GM12878 (cell line): ENCODE measurements at places on chromosomes 1 and 21.
A peak's percentile ranks its signal among the peaks of the same experiment; 100 is the strongest.

DNA sequence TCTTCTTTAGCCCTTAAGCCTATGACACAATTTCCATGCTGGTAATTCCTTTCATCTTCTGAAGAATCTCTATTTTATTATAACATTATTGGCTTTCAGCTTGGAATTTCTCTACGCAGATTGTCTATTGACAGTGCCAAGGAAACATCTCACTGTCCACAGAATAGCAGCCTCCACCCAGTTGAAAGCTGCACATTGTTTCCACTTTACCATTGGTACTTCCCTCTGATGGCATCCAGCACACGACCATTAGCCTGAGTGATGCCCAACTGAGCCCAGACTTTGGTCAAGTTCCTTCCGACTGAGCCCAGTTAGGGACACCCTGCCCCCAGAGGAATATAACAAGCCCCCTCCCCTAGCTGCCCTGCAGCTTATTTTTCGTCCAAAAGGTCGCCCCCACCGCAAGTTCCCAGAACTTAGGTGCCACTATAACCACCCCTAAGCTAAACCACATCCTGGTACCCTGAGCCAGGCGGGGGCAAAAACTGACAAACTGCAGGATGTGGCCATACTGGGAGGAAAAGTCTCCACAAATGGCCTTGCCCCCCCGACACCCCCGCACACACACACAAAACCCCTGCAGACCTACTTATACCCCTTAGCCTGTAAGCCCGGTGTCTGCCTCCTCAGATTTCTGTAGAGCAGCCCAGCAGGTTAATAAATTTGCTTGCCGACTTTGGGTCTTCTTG lies 13.2 kb downstream of the GBP5 start:
- DNase-seq = no peak

DNA sequence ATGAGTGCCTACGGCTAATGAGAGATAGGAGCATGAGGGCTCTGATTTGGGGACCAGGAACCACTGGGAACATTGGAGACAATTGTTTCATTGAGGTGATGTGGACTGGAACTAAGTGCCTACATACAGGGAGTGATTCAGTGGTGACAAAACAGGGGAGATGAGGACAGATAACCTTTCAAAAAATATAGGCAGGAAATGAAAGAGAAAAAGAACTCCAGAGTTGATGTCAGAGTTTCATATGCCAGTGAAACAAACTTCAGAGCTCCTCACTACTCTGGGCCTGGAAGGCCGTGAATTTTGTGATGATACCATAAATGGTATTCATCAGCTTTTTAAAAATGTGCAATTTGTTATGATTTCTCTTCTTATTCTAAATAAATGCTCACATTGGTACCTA lies 39.3 kb downstream of the FASLG start:
- DNase-seq = no peak

DNA sequence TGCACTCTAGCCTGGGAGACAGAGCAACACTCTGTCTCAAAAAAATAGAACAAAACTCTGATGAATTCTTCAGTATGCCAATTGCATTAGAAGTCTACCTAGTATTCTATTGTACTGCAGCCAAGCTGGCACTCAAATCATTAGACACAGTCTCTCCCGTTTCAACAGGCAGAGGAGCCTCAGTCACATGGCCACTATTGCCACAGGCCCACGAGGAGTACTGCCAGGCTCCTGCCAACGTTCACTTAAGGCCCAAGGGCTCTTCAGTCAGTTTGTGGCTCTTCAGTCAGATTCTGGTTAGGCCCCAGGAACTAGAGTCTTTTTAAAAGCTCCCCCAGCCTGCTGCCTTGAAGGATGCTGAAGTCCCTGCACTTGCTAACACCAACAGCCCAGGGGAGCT lies 73.4 kb downstream of the SH3BGR start:
- DNase-seq = no peak

DNA sequence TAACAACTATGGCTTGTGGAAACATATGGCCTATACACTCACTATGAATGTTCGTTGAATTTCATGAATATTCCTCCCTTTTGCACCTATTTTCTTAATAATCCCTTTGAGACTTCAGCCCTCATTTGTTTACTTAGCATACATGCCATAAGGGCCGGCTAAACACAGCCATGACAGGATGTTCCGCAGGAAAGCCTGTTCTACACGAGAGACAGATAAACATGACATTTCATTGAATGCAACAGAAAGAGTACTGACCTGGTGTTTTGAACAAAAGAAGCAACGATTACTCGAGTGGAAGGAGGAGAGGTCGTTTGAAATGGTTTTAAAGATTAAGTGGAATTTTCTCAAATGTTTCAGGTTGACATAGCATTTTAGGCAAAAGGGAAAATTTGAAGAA lies 459.5 kb upstream of the CXADR start:
- DNase-seq = no peak

GRCh38 chr1:46246548-46247435 lies 771 bp upstream of the RAD54L start:
- no peak for DNase-seq

GRCh38 chr1:41021526-41022308 lies at the start of gene SLFNL1:
SLFNL1 (minus strand) TSS chr1:41021725; CDS start chr1:41020660, 1,065 bp downstream.
- no peak for DNase-seq

- DNase-seq = no peak
Measured at GRCh38 chr1:41512701-41513382, 28.4 kb upstream of the EDN2 start.

- no peak for DNase-seq
Measured at GRCh38 chr21:28522014-28522799, 470.5 kb downstream of the LTN1 start.

- DNase-seq = peak; percentile 95
Measured at GRCh38 chr1:234926559-234927311, 201.9 kb downstream of the TOMM20 start.

DNA sequence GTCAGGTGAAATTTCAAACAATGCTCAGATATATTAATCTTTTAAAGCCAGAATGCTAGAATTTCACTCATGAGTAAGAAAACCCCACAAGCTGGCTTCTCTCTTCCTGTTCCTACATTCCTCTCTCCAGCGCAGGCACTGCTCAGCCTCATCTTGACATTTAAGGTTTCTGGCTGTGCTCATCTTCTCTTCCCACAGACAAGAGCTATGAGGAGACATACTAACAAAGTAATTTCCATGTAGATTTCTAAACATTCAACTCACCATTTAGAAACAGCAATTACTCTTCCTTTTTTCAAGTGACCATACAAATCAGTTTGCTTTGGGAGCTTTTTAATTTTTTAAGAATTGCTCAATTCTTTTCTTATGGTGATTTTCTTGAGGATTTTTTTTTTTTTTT lies 7.8 kb upstream of the LRRC8D start:
- DNase-seq = no peak

GRCh38 chr1:203690730-203691129 lies 64.1 kb downstream of the ATP2B4 start:
- DNase-seq = no peak

DNA sequence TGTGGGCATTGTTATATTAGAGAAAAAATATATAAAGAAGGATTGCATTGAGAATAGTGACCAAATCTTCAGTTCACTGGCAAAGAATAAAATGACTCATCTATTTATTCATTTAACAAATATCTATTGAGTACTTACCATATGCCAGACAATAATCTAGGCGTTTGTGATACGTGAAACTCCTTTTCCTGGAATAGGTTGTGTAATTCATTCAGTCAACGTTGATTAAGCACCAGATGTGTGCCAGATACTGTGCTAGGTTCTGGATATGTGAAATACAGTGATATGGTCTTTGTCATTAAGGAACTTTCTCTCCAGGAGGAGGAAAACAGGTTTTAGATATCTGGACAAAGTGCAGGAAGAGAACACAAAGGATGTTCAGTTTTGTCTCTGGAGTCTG lies 344.5 kb downstream of the RWDD3 start:
- DNase-seq = no peak

GRCh38 chr1:109792056-109792831 lies 28.5 kb upstream of the EPS8L3 start:
- DNase-seq = no peak

GRCh38 chr1:41537788-41538351 lies 53.4 kb upstream of the EDN2 start:
- no peak for DNase-seq
